CD4-positive, CD25-positive, alpha-beta regulatory T cell (primary cell): ENCODE measurements at places on chromosomes 12 and 14.

- no peak for DNase-seq
Measured at GRCh38 chr14:58167057-58167456, 15.0 kb upstream of the ARMH4 start.

GRCh38 chr12:110141389-110141788 lies 17.2 kb downstream of the IFT81 start:
- no peak for DNase-seq

DNA sequence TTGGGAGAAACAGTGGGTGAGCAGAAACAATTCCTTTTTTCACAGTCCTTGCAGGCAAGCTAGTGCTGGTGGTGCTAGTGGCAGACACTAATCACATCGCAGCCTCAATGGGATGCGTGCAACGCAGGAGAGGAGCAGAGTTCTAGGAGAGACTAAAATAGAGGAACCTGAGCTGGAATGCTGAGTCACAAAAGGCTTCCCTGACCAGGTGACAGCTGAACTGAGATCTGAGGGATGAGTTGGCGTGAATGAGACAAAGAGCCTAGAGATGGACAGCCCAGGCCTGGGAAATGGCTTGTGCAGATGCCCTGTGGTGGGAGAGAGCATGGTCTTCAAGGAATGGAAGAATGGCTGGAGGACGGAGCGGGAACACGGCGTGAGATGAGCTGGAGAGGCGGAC lies 25.8 kb downstream of the ACADS start:
- DNase-seq: no peak

DNA sequence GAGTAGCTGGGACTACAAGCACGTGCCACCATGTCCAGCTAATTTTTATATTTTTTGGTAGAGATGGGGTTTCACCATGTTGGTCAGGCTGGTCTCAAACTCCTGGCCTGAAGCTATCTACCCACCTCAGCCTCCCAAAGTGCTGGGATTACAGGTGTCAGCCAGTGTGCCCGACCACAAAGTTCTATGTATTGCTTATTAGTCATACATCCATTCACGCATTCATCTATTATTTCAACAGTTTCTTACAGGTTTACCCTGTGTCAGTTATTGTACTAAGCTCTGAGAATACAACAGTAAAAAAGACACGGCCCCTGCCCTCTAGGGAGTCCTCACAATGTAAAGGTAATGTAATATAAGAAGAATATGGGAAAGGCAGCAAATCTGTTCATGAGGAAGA lies 188.9 kb upstream of the BTG1 start:
- DNase-seq: no peak

- no peak for DNase-seq
Measured at GRCh38 chr14:98269533-98269932, 1002.5 kb downstream of the BCL11B start.

DNA sequence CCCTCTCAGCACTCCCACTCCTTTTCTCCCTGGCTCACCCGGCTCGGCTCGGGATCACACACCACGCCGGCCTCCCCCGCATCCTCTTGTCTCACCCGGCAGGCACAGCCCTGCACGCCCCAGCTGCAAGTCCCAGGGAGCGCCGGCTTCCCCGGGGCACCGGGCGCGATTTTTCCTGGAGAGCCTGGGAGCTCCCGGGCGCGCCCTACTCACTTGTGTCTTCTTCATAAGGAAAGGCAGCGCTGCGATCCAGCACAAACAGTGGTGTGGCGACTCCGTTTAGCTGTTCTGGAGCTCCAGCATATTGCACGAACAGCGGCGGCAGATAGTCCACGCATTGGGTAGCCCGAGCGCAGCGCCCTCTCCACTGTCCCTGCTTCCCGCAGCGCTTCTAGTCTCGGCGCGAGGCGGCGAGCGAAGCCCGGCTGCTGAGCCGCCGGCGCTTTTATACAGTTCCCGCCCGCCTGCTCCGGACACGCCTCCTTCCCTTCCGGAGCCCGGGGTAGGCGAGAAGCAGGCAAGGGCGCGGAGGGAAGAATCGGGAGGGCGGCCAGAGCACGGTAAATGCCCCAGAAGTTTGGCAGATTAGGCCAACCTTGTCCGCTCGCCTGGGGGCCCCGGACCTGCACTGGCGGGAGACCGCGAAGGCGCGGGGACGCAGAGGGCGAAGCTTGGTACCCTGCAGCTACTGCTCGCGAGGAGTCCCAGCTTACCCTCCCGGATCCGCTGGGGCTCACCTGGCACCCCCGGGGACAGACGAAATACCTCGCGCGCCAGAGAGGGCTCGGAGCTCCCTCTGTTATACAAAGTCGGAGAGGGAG lies at the start of gene KITLG:
Gene KITLG, minus strand, starts transcription at position 421 of the 821 bp plus-strand sequence. Its CDS starts 193 bp downstream, at position 228.
- no peak for DNase-seq

- DNase-seq: no peak
Measured at GRCh38 chr12:130752692-130753230, 36.7 kb upstream of the RIMBP2 start.

DNA sequence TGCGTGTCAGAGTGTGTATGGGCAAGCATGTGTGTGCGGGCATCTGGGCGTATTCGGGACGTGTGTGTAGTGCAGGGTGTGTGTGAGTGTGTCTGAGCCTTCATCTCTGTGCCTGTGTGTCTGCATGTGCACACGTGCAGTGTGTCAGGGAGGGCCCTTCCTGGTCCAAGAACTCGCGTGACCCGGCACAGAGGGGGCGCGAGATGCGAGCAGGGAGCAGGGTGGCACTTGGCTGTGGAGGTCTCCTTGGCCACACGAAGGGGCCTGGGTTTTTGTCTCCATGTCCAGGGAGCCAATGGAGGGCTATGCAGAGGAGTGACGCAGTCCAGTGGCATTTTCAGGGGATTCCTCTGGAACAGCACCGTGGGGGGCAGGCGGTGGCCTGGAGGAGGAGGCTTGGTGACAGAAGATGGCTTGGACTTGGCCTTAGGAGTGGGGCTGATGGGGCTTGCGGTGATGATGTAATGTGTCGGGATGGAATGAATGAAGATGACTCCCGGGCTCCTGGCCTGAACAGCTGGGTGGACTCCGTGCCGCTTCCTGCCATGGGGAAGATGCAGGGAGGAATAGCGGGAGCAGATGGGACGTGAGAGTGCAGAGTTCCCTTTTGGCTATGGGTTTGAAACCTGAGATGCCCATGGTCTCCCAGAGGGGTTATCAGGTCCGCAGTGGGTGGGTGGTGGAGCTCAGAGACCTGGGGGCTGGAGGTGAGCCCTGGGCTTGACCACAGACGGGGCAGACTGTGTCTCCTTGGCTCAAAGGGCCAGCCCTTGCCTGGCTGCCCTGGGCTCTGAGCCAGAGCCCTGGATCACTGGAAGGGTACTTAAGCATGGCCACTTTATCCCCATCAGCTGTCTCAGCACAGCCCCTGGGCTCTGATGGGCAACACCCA lies 208.3 kb downstream of the PHETA1 start:
- no peak for DNase-seq

GRCh38 chr14:105465209-105466031 lies 9.2 kb upstream of the CRIP2 start:
- DNase-seq: no peak

- DNase-seq: no peak
Measured at GRCh38 chr12:47970843-47971242, 7.4 kb downstream of the TMEM106C start.

DNA sequence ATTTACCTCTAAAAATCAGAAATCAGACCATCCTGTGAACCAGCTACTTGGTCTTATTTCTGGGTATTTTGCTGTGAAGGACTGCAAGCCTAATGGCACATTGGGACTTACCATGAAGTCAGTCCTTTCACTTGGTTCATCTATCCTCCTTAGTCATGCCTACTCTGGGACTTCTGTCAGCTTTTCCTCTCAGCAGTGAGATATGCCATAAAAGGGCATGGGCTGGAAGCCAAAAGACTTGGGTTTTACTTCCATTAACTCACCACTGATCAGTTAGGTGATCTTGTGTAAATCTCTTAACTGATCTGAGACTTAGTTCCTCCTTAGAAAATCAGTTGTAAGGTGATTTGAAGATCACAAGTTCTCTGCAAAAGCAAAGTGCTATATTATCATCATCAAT lies 116.5 kb downstream of the PAH start:
- no peak for DNase-seq

DNA sequence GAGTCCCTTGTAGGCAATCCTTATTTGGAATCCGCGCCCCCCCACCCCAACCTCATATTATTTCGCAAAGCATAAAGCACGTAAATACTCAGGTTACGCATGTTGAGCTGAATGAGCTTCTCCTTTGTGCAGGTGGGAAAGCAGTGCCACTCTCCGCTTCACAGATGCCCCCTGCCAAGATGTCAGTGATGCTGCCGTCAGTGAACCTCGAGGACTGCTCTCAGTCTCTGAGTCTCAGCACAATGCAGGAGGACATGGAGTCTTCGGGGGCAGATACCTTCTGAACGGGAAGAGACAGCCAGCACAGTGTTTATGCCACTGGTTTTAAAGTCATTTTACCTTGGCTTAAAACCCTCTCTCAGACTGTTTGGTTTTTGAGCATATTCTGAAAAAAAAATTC lies 90.1 kb upstream of the DACT1 start:
- DNase-seq: no peak

DNA sequence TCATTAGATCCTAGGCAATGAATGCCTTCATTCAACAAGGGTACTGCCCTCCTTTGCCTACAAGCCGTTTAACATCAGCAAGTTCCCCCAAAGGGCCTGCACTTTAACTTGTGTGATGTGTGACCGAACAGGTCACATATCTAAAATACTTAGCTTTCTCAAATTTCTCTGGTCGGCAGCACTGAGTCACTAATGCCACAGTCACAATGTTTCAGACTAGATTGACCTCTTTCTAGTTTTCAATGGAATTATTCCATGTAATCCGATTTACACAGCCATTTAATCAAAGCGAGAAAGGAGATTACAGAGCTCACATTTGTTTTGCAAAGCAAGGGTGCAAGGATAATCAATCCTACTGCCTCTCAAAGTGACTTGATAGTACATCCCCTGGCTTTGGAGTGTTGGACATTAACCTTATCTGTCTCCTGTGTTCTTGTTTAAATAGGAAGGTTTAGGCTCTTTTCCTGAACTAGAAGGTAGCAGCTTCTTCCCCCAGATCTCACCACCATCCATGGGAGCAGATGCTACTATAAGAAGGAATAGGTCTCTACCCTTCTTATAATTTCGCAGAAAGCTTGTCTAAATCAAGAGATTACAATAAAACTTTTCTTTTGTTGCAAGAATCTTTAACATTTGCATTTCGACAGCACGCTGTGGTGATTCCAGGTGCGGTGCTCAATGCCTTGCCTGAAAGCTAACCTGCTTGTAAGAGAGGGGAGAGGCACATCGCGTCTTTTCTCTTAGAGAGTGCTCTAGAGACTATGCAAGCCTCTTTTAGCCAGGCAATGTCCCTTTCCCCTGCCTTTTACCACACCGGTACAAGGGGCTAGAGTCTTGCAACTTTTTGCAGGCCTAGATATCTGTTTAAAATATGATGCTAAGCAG lies 1.8 kb downstream of the KITLG start:
- DNase-seq: no peak

DNA sequence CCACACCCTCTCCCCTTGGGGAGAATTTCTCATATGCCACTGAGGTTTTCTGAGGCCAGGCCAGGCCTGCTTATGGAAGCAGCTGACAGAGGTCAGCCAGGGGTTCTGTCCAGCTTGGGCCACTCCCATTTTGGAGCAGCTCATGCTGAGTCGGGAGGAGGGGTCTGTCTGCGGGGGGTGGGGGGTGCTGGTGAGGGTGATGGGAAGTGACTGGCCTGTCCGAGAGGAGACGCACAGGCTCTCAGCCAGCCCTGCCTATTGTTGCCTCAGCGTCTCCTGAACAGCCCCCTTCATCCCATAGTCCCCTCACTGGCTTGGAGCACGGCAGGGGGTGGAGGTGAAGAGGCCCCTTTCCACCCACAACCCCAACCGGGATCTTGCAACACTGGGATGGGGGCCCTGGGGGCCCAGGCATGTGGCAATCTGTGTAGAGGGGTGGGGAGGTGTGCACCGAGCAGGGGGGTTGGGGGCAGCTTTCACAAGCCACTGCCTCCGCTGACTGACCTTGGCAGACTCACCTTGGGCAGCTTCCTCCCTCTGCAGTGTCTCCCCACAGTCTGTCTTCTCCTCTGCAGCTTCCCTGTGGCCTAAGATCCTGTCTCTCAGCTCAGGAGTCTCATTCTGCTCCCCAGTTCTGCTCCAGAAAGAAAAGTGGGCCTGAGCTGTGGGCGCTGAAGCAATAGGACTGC lies 5.5 kb downstream of the CEBPE start:
- no peak for DNase-seq

DNA sequence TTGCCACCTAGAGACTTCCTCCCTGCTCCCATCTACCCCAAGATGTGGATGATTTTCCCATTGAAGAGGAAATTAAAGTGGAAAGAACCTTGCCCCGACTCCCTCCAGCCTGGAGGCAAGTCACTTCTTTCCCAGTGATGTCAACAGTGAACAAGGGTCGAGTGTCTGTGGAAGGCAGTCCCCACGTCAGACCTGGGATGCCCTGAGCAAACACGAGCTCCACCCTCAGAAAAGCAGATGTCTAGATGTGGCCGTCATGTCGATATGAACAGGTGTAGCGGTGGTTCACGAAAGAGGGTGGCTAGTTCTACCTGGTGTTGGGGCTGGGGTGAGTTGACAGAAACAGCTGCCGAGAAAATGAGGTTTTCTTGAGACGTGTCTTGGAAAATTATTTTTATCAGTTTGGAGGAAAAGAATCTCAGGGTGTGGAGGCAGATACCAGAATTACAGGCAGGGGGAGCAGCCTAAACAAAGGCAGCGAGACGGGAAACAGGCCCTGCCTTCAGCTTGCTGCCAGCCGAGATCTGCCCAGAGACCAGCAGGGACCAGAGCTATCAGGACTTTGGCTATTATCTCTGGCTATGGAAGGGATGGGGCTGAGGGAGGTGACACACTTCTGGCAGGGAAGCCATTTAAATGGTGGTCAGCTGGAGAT lies 25.9 kb downstream of the SYNDIG1L start:
- DNase-seq: no peak

GRCh38 chr12:13661005-13661887 lies 320.2 kb downstream of the GRIN2B start:
- DNase-seq: peak; percentile 14
